Esophagus muscularis mucosa (tissue), 4 donors: ENCODE measurements at places on chromosomes 13 and 19. TPM values are rescaled to one million over a fixed set of nuclear protein-coding genes. Genes with fewer than 3 reads are reported as not detected.

TMEM145 gene
- total RNA-seq, result not detected

ZBTB45 gene
- total RNA-seq, result 9.1 TPM

ZNF491 gene
- total RNA-seq, result 4.5 TPM

PPFIA3 gene
- 4.7 TPM for total RNA-seq

ZNF223 gene
- 2.6 TPM for total RNA-seq

PCDH20 gene
- total RNA-seq, result 31.3 TPM

IGFL2 gene
- total RNA-seq, result not detected

OR7A5 gene
- total RNA-seq, result not detected

ATCAY gene
- 0.42 TPM for total RNA-seq

CPB2 gene
- total RNA-seq, result not detected

PROZ gene
- total RNA-seq, result not detected

RASL11A gene
- total RNA-seq, result 11.2 TPM

CEACAM5 gene
- 0.83 TPM for total RNA-seq

GPALPP1 gene
- 19.0 TPM for total RNA-seq

URAD gene
- total RNA-seq, result not detected

RPL18 gene
- total RNA-seq, result 2,105 TPM

CNFN gene
- total RNA-seq, result not detected

OR7D2 gene
- 0.17 TPM for total RNA-seq

FAM124A gene
- 23.8 TPM for total RNA-seq

PLK5 gene
- total RNA-seq, result not detected

RAD23A gene
- 138 TPM for total RNA-seq

ZFP14 gene
- 5.8 TPM for total RNA-seq

CYP2A6 gene
- not detected for total RNA-seq

VAV1 gene
- 2.9 TPM for total RNA-seq

PRTN3 gene
- 1.2 TPM for total RNA-seq

C19orf81 gene
- not detected for total RNA-seq

MARCHF2 gene
- 242 TPM for total RNA-seq

PRX gene
- total RNA-seq, result 12.4 TPM

FREM2 gene
- 0.13 TPM for total RNA-seq

KLK2 gene
- not detected for total RNA-seq

ICAM4 gene
- 0.66 TPM for total RNA-seq

SYT3 gene
- total RNA-seq, result not detected

ZFP28 gene
- total RNA-seq, result 13.8 TPM

ADAT3 gene
- total RNA-seq, result 5.6 TPM

DHRS12 gene
- 15.6 TPM for total RNA-seq

B3GNT8 gene
- 1.2 TPM for total RNA-seq

SLC10A2 gene
- total RNA-seq, result not detected

MYBPC2 gene
- total RNA-seq, result not detected

APOC1 gene
- not detected for total RNA-seq

KLK7 gene
- not detected for total RNA-seq

FRY gene
- total RNA-seq, result 123 TPM

AXL gene
- total RNA-seq, result 112 TPM

SLC7A10 gene
- not detected for total RNA-seq

ZNF709 gene
- total RNA-seq, result 2.5 TPM

IGLON5 gene
- not detected for total RNA-seq

TNPO2 gene
- 42.8 TPM for total RNA-seq

ZNF541 gene
- total RNA-seq, result 0.19 TPM

ERICH6B gene
- total RNA-seq, result not detected

TTYH1 gene
- 5.1 TPM for total RNA-seq

B3GNT3 gene
- total RNA-seq, result 0.33 TPM

TUBA3C gene
- total RNA-seq, result not detected

GJB2 gene
- total RNA-seq, result not detected

ERICH4 gene
- total RNA-seq, result not detected

CDK8 gene
- 23.7 TPM for total RNA-seq

FCER2 gene
- not detected for total RNA-seq

CEACAM6 gene
- total RNA-seq, result 1.3 TPM

ZNF888 gene
- total RNA-seq, result 2.5 TPM
